ENCODE measurements at places on chromosomes 12 and 14.
A peak's percentile ranks its signal among the peaks of the same experiment; 100 is the strongest.

- no peak for DNase-seq
These were observed 168.5 kb downstream of the PPM1H start for GRCh38 chr12:62766496-62766895.

- no peak for DNase-seq
These were observed 77.4 kb upstream of the ALG10 start for GRCh38 chr12:33944703-33945437.

DNA sequence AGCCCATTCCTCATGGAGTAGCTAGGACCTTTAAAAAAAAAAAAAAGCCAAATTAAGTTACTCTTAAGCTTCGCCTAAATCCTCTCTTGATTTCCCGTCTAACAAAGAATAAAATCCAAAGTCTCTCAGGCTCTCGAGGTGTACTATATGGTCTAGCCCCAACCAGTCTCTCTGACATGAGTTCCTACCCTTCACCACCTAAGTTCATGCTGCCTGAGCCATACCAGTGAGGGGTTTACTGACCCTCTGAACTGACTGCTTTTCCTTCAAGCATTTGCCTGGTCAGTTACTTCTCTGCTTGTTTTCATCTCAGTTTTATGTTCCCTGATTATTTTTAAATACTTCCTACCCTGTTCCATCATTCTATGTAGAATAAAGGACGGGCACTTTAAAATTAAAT is 58.2 kb upstream of the KCNMB4 start:
- DNase-seq = no peak

GRCh38 chr12:51639361-51639760 is 48.3 kb downstream of the SCN8A start:
- no peak for DNase-seq

DNA sequence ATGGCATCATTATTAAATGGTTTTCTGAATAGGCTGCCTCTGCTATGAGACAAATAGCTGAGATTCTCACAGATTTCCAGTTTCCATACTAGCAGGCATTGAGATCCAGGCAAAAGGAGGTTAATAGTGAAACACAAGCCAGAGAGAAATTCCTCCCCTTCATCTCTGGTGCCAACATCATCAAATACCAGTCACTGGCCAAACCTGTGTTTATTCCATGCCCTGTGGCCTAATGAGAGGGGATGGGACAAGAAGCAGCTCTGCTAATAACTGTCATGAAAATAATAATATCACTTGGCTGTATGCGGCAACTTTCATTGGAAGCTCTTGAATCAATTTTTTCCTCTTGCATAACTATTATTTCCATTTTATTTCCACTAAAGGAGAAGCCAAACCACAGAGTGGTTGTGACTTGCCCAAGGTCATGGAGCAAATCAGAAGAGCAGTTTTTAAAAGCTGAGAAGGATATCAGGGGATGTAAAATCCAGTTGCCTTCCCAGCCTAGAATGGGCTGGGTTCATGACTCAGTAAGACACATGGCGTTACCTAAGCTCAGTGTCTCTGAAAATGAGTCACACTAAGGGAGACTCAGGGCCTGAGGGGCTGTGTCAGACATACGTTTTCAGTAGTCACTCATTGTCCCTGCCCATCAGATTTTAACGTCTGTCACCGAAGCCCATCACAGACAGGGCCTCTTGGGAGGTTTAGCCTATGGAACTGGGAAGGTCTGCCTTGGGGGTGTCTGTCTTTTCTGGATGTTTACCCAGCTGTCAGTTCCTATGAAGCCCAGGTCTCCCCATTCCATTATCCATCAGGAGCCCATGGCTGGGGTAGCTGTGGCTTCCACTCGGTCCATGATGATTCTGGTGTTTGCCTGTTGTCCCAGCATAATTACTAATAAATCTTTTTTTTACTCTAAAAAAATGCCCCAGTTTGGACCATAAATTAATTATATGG is 208.8 kb upstream of the EEA1 start:
- DNase-seq = no peak

GRCh38 chr12:62347922-62348650 is 87.9 kb downstream of the USP15 start:
- DNase-seq = no peak

DNA sequence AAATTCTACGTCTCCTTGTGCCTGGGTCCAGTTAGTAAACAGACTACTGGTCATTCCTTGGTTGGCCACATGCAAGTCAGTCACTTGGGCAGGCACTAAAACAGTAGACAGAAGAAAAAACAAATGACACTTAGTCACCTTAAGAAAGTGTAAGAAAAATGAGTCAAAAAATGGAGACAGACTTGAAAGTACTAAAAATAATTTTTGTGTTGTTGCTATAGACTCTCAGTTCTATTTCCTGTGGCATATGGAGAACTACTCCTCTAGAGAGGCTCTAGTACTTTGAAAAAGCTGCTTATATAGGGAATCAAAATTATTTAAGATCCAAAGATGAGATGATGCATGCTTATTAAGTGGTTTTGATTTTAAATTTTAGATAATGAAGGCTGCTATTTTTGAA is 56.0 kb downstream of the PTPRB start:
- no peak for DNase-seq

- peak; percentile 51 for DNase-seq
These were observed 61.3 kb upstream of the RESF1 start for GRCh38 chr12:31897781-31898503.

GRCh38 chr12:95815632-95816212 is 25.2 kb upstream of the NTN4 start:
- DNase-seq = no peak

DNA sequence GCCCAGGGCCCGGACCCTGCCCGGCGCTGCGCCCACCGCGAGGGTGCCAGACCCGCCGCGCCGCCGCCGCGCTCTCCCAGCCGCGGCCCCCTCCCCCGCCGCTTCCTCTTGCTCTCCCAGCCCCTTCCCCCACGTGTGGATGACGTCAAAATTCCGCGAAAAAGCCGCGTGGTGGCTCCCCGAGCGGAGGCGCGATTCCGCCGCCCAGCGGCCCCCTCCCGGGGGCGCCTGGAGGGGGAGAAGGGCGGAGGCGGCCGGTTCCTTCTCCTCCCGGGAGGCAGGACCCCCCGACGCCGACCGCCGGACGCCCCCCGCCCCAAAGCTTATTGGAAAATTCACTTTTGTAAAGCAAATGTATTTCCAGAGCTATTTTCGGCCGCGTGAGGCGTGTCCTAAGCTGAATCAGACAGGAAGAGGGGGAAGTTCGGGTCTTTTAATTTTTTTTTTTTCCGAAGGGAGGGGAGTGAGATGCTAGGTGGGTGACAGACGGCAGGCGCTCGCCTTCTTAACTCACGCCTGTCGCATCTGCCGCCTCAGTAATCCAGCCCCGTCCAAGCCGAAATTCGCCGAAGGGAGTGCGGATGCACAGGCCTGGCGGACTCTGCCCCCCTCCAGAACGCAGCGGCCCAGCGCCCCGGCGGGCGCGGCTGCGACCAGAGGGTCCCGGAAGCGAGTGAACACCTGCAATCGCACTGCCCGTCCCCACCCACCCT is 4.1 kb upstream of the CCND2 start:
- peak; percentile 94 for DNase-seq

DNA sequence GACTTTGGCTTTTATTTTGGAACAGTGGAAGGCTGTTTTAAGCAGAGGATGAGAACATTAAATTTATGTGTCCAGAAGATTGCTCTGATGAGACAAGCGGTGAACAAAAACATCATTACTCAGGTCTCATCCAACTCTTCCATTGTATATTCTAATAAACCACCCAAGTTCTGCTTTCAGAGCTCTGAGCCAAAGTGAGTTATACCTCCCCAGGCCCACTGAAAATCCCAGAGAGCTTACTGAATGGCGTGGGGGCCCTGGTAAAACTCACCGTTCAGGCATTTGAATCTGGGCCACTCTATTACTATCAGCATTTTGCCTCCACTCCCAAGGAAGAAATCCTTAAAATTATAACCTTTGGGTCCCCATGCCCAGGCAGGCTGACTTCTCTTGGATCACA is 122.0 kb upstream of the HIF1A start:
- DNase-seq = no peak

GRCh38 chr12:90205165-90205564 is 496.5 kb upstream of the ATP2B1 start:
- DNase-seq = no peak

GRCh38 chr14:65501328-65501727 is 88.8 kb downstream of the FUT8 start:
- DNase-seq = no peak
